ENCODE measurements at places on chromosomes 12 and 14. TPM values are rescaled to one million over a fixed set of nuclear protein-coding genes. Genes with fewer than 3 reads are reported as not detected.

RPGRIP1 gene
- total RNA-seq: not detected

TAS2R14 gene
- 1.9 TPM for total RNA-seq

DNA sequence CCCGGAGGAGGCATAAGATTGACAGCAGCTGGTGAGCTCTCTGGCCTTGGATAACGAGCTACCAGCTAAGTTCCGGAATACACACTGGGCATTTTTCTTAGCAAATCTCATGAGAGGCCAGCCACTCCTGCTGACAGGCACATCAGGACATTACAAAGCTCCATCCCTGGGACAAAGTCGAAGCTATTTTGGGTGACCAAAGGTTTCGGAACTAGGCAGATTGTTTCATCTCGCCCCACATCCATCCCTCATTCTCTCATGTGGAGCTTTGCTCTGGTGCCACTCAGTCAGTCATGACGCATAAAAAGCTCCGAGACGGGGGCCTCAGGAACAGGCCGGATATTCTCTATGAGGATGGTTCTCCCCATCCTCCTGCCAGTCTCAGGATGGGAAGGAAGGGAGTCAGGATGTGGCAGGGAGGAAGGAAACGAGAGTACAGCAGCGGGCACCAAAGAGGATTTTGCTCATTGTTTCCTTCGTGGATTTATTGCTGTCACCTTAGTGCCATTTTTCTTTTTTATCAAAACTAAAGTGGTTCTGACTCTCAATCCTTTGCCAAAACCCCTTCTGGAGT, 253.1 kb upstream of the FKBP4 start:
- DNase-seq: no peak

- peak; percentile 6 for DNase-seq
Measured at GRCh38 chr12:32455607-32456071, 56.3 kb downstream of the FGD4 start.

DNA sequence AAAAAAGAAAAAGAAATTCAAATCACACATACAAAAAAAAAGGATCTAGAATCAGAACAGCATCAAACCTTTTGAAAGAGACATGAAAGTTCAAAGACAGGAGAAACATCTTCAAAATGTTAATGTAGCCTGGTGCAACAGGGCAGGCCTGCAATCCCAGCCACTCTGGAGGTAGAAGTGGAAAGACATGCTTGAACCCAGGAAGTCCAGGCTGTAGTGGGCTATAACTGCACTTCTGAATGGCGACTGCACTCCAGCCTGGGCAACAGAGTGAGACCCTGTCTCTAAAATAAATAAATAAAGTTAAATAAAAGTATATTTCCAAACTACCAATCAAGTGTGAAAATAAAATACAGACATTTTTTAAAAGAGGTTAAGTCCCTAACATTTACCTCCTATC, 18.7 kb upstream of the AP4S1 start:
- DNase-seq: no peak

Measured in activated T-cell treated with anti-CD3 and anti-CD28 coated beads, Interleukin-2, amount 50 U/mL, for 72 hours (primary cell).